Stimulated activated CD4-positive, alpha-beta T cell treated with anti-CD3 and anti-CD28 coated beads, Interleukin-4, amount 100 ng/mL, for 48 hours (primary cell): ENCODE measurements at places on chromosomes 5 and 9.

DNA sequence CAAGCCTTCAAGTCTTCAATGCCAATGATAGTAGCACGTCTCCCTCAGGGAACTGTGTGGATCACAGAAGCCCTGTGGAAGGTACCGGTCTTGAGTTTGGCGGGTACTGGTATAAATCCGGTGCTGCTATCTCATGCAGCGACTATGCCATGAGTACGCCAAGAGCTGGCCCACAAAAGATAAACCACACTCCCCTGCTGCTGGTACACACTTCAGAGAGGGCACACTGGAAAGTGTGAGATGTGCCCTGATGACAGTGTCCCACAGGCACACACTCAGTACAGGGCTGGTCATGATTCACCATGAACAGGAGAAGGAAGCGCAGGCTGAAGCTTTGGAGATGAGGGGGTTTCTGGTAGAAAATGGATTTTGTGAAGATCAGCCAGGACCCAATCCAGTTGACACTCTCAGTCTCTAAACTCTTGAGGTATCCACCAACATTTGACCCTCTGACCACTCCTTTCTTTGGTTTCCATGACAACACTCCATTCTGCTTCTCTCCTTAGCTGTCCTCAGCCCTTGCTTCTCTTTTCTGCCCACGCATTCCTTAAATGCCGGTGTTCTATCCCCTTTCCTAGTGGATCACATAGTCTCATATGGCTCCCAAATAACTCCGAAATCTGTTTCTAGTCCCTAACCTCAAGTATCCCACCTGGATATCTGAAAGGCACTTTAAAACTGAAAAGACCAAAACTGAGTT, 5.1 kb downstream of the AMACR start:
- DNase-seq, result no peak

GRCh38 chr9:37752642-37753488, 740 bp upstream of the TRMT10B start:
- no peak for DNase-seq

DNA sequence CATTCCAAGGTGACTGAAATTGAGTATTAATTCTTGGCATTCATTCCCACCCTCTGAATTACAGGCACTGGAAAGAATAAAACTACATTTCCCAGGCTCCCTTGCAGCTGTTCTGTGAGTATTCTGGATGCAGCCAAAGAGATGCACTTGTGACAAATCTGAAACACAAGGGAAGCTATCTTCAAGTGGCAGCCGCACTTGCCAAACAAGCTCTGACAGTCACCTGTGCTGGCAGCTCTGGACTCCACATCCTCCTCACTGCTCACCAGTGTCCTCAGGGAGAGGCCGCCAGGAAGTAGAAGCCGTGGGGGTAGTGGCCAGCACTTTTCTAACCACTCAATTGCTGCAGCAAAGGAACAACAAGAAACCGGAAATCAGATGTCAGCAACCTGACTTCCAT, 275.0 kb downstream of the NR2F1-AS1 start:
- no peak for DNase-seq

DNA sequence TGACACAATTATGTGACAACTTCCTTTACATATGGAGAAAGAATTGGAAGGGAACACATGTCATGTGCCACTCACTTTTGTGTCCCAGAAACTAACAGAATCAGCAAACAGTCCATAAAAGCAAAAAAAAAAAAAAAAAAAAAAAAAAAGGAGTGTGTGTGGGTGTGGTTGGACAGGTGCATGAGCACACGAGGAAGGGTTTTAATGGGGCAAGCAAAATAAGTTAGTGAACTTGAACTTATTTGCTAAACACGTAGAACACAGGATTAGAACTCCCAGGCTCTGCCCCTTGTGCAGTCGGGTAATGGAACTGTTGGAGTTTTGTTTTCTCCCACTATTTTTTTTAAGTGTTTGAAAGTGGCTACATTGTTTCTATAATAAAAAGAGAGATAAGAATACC, 74.8 kb upstream of the PJA2 start:
- DNase-seq, result no peak

DNA sequence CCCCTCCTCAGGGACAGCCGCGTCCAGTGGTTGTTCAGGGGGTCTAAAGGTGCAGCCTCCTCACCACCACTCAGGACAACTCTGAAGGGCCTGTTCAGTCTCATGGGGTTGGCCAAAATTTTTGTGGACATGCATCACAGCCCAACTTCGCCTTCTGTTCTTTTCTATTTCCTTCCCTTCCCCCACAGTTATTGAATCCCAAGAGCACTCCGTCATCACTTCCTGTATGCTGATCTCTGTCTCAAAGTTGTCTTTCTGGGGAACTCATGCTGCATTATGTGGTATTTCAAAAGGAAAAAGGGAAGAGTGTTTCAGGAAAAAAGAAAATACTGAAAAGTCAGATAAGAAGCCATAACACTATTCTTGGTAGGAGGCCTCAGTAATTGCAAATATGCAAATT, 355.4 kb downstream of the CAAP1 start:
- no peak for DNase-seq
